ENCODE measurements at places on chromosomes 7 and 10. TPM values are rescaled to one million over a fixed set of nuclear protein-coding genes. Genes with fewer than 3 reads are reported as not detected.

- H3K27ac ChIP-seq, result no peak overlapping the region
- no peak for DNase-seq
- H3K36me3 ChIP-seq, result no peaks in the 10 kb centered on the region
- no peaks in the 10 kb centered on the region for H3K4me1 ChIP-seq
- no peaks in the 10 kb centered on the region for H3K27me3 ChIP-seq
- no peak overlapping the region for H3K4me3 ChIP-seq
Observed at GRCh38 chr10:33001908-33002492, 44.0 kb upstream of the ITGB1 start.

DNA sequence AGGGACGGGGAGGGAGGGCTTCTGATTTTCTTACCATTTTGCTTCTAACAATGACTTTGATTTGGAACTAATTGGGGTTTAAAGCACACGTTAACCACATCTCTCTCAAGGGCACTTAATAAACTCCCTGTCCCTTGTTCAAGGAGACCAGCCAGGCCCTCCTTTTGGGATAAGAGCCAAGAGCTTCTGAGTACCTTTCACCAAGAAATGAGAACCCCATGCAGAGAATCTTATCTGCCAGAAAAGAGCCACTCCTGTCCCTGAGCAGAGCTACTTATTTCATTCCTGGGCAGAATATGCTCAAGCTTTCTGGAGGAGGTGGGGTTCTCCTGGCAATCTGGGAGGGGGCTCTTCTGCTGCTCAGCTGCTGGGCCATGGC is 574.6 kb downstream of the GALNT17 start:
- DNase-seq, result no peak
- no peaks in the 10 kb centered on the region for H3K4me1 ChIP-seq
- H3K27me3 ChIP-seq, result no peaks in the 10 kb centered on the region
- no peak overlapping the region for H3K27ac ChIP-seq
- no peak overlapping the region for H3K4me3 ChIP-seq
- no peaks in the 10 kb centered on the region for H3K36me3 ChIP-seq

- no peak for DNase-seq
- H3K27me3 ChIP-seq, result no peaks in the 10 kb centered on the region
- no peaks in the 10 kb centered on the region for H3K36me3 ChIP-seq
- no peaks in the 10 kb centered on the region for H3K4me1 ChIP-seq
- no peak overlapping the region for H3K4me3 ChIP-seq
Observed at GRCh38 chr7:25672496-25672895, 444.2 kb upstream of the NPVF start.

DNA sequence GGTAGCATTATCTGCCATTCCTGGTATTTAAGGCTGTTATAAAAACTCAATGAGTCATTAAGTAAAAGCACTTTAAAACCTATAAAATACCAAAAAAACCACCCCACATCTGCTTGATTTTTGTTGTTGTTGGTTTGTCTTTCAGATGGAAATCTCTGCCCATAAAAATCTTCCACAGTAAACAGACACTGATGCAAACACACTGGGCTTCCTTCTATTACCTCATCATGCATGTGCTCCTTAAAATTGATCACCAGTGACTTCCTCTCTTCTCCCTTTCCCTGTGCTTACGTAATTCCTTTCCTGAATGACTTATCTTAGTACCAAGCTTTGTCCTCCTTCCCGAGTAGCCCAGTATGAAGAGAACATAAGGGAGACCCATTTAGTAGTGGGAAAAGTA is 167.2 kb downstream of the EVX1 start:
- H3K27ac ChIP-seq, result no peak overlapping the region
- no peak overlapping the region for H3K4me3 ChIP-seq
- DNase-seq, result no peak
- H3K36me3 ChIP-seq, result no peaks in the 10 kb centered on the region

DNA sequence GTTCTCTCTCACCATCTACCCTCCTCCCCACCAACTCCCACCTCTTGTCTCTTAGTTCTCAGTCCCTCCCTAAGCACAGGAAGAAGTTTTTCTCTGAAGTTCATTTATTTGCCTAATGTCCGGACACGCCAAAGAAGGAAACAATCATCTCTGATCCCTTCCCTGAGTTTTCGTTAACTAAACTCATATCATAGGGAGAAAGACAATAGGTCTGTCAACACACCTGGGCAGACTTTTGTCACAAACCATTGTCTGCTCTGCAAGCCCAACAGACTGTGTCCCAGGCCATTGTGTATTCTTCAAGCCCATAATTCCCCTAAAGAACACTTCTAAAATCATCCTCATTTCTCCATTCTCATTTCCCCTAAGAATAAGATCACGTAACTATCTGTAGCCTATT is 691.0 kb upstream of the MBL2 start:
- no peak overlapping the region for H3K4me3 ChIP-seq
- no peaks in the 10 kb centered on the region for H3K4me1 ChIP-seq
- no peak for DNase-seq
- no peaks in the 10 kb centered on the region for H3K27me3 ChIP-seq
- H3K27ac ChIP-seq, result no peak overlapping the region

DNA sequence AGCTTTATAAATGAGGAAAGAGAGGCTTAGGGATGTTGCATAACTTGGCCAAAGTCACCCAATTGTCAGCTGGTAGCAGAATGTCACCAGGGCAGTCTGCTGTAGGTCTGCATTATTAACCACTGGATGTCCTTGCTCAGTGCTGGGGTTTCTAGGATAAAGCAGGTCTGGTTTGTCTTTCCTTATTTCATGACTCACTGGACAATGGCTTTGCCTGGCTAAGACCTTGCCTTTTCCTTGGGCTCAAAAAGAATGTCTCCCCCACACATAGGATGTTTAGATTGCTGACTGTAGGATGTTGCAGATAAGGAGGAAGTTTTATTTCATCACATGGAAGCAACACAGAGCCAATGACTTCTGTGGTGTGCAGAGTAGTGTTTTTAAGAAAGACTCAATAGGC is 29.4 kb downstream of the WDFY4 start:
- H3K27ac ChIP-seq, result no peak overlapping the region
- H3K4me1 ChIP-seq, result no peaks in the 10 kb centered on the region
- no peak overlapping the region for H3K4me3 ChIP-seq
- H3K36me3 ChIP-seq, result no peaks in the 10 kb centered on the region

DNA sequence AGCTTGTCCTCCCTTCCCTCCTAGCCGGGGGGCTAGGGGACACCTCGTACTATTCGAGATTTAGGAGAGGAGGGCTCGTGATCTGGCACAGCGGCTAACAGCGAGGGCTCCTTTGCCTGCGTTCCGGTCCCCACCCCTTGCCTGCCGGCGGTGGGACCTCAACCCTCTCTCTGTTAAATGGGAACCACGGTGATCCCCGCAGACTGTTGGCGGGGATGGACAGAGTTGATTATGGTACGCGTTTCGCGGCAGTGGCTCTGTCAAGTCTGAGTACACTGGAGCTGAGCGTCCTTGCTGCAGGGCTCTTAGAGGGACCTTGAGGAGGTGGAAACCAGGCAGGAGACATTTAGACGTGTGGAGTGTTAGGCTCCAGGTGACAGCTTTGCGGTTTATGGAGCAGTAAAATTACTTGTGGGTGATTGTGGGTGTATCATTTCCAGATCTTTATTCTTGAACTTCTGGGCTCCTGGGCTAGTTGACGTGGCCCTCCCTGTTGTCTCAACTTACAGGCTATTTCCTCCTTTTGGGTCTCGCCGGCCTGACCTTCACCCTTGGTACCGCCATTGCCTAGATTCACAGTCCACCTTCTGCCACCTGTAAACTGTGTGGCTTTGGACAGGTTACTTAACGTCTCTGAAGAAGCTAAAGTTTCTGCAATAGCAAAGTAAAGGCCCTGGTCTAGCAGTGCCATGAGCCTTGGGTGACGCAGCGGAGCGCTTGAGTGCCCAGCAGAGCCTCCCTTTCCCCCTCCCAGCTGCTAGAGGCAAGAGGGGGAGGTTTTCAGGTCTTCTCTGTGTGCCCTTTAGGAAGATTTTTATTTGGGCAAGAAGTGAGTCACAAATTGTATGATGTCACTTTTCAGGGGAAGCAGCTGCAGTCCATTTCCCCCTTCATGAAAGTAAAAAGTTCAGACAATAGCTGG is 739 bp downstream of the CASP7 start:
- H3K27me3 ChIP-seq, result no peaks in the 10 kb centered on the region
- peak overlapping the region; percentile 99 for H3K4me3 ChIP-seq
- H3K4me1 ChIP-seq, result no peaks in the 10 kb centered on the region
- H3K27ac ChIP-seq, result peak overlapping the region; percentile 96

- peak; percentile 36 for DNase-seq
- H3K36me3 ChIP-seq, result no peaks in the 10 kb centered on the region
- no peak overlapping the region for H3K4me3 ChIP-seq
- H3K27me3 ChIP-seq, result no peaks in the 10 kb centered on the region
- no peaks in the 10 kb centered on the region for H3K4me1 ChIP-seq
Observed at GRCh38 chr7:98085674-98086073, 21.0 kb upstream of the LMTK2 start.

DNA sequence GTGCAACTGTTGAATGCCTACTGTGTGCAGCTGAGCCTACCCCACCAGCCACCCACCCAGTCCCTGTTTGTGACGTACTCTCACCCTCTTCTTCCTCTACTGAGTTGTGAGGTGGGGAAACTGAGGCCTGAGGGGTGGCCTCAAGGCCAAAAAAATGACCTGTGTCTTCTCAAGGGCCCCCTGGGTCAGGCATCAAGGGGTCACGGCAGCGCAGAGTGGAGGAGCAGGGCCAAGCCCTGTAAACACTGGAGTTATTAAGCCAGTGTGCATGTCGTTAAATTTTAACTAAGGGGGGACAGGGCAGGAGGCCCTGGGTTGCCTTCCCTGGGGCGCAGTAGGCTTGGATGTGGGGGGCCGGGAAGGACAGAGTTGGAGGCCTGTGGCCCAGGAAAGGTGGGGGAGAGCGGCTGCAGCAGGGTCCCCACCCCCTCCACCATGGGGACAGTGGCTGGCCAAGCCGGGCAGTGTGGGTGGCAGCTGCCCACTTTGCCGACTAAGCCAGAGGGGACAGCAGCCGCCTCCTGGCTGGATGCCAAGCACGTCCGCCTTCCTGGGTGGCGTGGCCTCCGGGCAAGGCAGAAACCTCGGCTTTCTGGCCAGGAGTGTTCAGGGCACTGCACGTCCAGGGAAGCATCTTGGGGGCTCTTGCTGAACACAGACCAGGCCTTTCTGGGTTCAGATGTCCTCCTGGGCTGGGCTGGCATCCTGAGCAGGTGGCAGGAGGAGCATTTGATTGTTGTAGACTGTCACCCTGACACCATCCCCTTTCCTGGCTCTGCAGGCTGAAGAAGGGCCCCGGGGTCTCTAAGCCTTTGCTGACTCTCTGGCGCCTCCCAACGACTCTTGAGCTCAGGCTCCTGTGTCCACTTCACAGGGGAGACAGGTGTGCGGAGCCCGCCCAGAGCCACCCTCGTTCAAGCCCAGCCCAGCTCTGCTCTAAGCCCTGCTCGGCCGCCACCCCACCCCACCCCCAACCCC is 1.9 kb downstream of the SLC29A4 start:
- no peak overlapping the region for H3K4me3 ChIP-seq
- DNase-seq, result no peak
- H3K27me3 ChIP-seq, result no peaks in the 10 kb centered on the region

GRCh38 chr10:91643700-91644099 is 10.8 kb upstream of the PPP1R3C start:
- no peaks in the 10 kb centered on the region for H3K27me3 ChIP-seq
- no peaks in the 10 kb centered on the region for H3K36me3 ChIP-seq
- DNase-seq, result no peak
- no peak overlapping the region for H3K4me3 ChIP-seq
- no peaks in the 10 kb centered on the region for H3K4me1 ChIP-seq

DNA sequence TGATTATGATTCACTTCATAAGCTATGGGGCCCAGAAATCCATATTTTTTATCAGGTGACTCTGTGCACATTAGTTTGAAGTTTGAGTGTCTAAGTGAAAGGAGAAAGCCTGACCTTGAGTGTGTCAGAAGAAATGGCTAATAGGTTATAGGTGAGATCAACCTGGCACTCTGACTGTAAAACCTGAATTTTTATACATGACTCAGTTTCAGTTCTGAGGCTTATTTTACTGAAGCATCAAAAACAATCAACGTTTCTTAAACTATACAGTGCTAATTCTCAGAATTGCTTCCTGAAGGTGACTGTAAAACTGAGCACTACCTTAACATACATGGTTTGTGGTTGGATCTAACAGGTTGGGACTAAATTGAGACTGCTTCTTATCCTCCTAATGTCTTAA is 159.4 kb upstream of the AHR start:
- no peaks in the 10 kb centered on the region for H3K36me3 ChIP-seq
- no peaks in the 10 kb centered on the region for H3K4me1 ChIP-seq
- no peak overlapping the region for H3K27ac ChIP-seq
- no peak for DNase-seq
- no peak overlapping the region for H3K4me3 ChIP-seq

- no peak overlapping the region for H3K4me3 ChIP-seq
- no peak for DNase-seq
- H3K36me3 ChIP-seq, result no peaks in the 10 kb centered on the region
- no peak overlapping the region for H3K27ac ChIP-seq
Observed at GRCh38 chr10:6354168-6354772, 151.5 kb downstream of the PFKFB3 start.

GRCh38 chr10:94409021-94409657 is 6.8 kb downstream of the TBC1D12 start:
- no peaks in the 10 kb centered on the region for H3K36me3 ChIP-seq
- no peak for DNase-seq
- no peak overlapping the region for H3K27ac ChIP-seq
- H3K4me1 ChIP-seq, result no peaks in the 10 kb centered on the region

DNA sequence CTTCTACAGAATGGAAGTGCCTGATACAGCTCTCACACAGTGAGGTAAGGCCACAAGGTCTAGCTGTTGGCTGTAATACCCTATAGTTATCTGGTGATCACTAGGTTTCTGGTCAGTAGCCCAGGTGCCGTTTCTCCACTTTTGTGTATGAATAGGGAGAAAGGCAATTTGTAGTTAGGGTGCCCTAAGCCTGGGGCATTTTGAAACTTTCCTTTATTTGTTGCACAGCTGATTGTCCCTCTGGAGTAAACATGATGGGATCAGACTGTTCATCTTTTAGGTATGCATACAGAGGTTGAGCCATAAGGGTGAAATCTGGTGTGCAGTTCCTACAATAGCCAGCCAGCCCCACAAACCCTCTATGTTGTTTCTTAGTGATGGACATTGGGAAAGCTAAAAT is 112.4 kb downstream of the ANKRD26 start:
- DNase-seq, result no peak
- H3K4me3 ChIP-seq, result no peak overlapping the region
- no peak overlapping the region for H3K27ac ChIP-seq
- no peaks in the 10 kb centered on the region for H3K4me1 ChIP-seq
- H3K36me3 ChIP-seq, result no peaks in the 10 kb centered on the region

GRCh38 chr7:98823226-98823625 is 46.6 kb downstream of the TMEM130 start:
- no peaks in the 10 kb centered on the region for H3K27me3 ChIP-seq
- DNase-seq, result no peak
- no peak overlapping the region for H3K27ac ChIP-seq
- H3K36me3 ChIP-seq, result no peaks in the 10 kb centered on the region
- no peak overlapping the region for H3K4me3 ChIP-seq
- H3K4me1 ChIP-seq, result peaks cover 7% of the 10 kb centered on the region

PON1 gene
- total RNA-seq, result 0.29 TPM

XRCC2 gene
- 0.98 TPM for total RNA-seq

MRLN gene
- total RNA-seq, result not detected

INSYN2A gene
- 5.9 TPM for total RNA-seq

SUN3 gene
- not detected for total RNA-seq

RAB19 gene
- 4.2 TPM for total RNA-seq

LIMK1 gene
- total RNA-seq, result 18.0 TPM

Measured in breast epithelium (tissue), 4 donors.